Fibroblast of the aortic adventitia (primary cell): ENCODE measurements at places on chromosomes 1 and 21.

- no peak for DNase-seq
Observed at GRCh38 chr1:59605184-59605583, 209.6 kb upstream of the HOOK1 start.

DNA sequence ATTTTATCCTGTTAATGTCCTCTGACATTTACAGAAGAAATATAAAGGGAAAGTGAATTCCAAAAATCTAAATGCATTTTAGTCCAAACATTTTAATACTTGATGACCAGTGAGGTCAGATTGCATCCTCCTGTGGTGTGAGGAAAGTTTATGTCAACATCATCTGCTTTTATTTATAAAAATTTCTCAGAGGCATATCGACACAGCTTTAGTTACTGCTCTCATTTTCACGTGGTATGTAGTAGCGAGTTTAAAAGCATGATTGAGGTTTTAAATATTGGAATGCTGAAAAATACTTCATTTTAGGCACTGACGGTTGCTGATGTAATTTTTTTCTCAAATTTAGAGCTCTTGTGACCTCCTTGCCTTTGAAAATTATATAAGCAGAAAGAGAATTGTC is 234.8 kb downstream of the HMCN1 start:
- DNase-seq: peak; percentile 34

DNA sequence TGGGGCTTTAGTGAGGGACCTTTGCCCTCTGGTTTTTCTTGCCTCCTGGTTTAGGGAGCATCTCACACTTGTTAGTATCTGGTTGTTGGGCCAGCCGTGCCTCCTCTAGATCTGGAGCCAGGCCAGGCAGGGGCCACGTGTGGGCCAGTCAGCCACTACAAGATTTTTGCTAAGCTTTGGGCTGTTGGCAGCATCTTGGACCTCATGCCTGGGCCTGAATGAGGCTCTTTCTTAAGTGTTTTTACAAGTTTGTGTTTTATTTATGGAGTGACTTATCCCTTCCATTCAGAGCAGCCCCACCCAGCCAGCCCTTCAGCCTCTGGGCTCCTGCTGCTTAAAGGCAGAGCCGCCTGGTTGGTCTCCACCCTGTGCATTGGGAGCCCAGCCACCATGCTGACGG is 1.6 kb upstream of the SH3BGRL3 start:
- peak; percentile 95 for DNase-seq

DNA sequence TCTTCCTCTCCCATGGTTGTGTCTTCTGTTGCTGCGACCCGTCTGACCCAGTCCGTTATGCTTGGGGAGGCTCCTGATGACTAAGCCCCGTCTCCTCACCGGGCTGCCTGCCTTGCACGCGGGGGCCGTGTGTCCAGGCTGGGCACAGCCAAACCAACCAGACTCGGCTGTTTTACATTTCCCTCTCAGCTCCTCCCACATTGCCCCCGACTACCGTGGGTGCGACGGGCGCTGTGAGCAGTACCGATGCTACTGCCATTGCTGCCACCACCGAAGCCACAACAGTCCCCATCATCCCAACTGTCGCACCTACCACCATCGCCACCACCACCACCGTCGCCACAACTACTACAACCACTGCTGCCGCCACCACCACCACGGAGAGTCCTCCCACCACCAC is 46.0 kb upstream of the CNTN2 start:
- DNase-seq: no peak

- DNase-seq: no peak
Observed at GRCh38 chr1:167722870-167723251, 1.1 kb downstream of the MPZL1 start.

- no peak for DNase-seq
Observed at GRCh38 chr1:219401724-219402625, 210.9 kb downstream of the ZC3H11B start.

DNA sequence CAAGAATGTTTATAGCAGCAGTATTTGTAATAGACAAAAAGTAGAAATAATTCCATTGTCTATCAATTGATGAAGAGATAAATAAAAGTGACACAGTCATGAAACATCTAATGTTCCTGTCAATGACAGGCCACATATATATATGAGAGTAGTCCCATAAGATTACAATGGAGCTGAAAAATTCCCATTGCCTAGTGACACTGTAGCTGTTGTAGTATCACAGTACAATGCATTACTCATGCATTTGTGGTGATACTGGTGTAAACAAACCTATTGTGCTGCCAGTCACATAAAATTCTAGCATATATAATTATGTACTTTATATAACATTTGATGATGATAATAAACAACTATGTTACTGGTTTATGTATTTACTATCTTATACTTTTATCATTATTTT is 141.9 kb upstream of the LYPLAL1 start:
- DNase-seq: peak; percentile 14

DNA sequence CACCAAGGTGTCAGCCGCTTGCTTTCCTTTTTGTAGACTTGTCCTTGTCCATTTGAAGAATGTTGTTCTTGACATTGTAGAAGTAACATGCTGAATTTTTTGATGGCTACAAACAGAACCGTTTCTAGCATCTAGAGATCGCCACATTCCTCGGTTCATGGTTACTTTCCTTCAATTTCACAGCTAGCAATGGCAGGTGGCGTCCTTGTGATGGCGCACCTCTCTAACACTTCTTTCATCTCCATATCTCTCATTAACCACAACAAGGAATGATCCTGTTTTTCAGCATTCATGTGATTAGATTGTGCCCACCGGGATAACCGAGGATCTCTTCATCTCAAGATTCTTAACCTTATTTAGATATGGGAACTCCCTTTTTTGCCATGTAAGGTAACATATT is 2129.8 kb downstream of the NCAM2 start:
- DNase-seq: no peak

DNA sequence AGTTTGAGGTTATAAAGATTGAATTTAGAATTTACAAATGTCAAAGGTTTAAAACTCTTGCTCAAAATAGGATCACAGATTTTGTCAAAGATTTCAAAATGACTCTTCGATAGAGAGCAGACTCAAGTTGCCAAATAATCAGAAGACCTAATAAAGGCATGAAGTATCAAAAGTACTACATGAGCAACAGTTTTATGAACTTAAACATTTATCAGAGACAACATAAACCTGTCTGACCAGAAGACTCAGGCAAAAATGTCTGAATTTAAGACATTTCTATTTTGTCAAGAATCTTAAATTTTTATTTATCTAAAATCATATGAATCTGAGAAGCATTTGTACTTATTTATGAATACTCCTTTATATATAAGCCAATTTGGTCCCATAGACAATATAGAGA is 330.9 kb downstream of the PTPRU start:
- DNase-seq: no peak

DNA sequence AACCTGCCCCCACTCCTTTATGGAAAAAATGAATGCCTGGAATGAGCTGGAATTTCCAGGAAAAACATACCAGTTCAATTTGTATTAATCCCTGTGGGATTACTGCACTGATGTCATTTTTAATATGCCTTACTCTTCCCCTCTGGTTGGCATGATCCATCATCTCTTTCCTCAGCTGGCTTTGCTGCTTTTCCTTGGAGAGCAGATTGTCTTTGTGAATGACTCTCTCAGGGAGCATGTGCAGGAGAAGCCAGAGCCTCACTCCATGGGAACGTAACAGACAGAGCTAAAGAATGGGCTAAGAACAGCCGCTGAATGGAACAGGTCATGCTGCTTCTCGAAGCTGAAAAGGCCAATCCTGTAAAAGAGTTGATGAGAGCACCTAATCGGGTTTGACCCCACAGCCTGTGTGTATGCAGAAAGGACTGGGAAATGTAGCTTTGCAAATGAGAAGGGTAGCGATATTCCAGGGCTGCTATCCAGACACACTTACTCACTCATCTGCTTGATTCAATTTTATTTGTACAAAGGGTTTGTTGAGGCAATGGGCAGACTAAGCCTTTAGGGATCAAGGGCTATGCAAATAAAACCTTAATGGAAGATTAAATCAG is 20.7 kb downstream of the PHC2 start:
- DNase-seq: peak; percentile 93

GRCh38 chr1:183379951-183380350 is 38.2 kb downstream of the NMNAT2 start:
- no peak for DNase-seq

DNA sequence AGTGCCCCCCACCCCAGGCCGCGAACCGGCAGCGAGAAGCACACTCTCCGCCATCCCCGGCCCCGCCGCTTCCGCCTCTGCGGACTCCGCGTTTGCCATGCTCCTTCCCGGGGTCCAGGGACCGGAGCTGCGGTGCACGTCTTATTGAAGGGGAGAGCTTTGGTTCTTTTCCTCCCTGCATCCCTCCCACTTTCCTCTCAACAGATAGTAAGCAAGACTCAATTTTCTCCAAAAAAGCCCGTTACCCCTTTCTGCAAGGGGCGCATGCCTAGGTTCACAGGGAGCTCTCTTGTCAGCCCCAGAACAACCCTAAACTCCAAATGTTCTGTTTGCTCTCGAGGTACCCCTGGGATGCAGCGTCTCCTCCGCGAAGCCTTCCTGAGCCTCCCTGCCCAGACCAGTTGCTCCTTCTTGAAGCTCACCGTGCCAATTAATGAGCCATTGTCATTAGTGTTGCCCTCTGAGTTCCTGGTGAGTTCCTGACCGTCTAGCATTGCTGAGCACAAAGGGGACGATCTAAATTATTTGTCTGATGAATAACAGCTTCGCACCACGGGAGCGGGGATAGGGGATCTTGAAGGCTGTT is 8.1 kb downstream of the FOXD3 start:
- DNase-seq: no peak

- no peak for DNase-seq
Observed at GRCh38 chr1:61852670-61853015, 110.4 kb downstream of the PATJ start.

GRCh38 chr1:177824508-177824982 is 145.3 kb downstream of the SEC16B start:
- DNase-seq: peak; percentile 2

DNA sequence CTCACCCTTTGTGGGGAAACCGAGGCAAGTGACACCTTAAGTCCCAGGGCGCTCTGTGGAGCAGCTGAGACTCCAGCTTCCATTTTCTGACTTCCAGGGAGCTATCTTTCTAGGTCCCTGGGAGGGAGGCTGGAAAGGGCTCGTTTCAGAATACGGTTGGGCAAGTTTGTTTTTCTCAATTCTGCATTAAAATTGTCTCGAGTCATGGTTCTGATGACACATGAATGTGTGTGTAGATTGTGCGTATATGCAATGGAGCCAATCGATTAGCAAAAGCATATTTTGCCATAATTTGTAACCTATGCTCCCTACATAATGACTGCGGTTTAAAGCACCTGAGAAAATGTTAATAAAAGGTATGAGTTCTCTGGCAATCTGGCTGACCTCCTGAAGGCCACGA is 77.3 kb downstream of the SIK1 start:
- no peak for DNase-seq

DNA sequence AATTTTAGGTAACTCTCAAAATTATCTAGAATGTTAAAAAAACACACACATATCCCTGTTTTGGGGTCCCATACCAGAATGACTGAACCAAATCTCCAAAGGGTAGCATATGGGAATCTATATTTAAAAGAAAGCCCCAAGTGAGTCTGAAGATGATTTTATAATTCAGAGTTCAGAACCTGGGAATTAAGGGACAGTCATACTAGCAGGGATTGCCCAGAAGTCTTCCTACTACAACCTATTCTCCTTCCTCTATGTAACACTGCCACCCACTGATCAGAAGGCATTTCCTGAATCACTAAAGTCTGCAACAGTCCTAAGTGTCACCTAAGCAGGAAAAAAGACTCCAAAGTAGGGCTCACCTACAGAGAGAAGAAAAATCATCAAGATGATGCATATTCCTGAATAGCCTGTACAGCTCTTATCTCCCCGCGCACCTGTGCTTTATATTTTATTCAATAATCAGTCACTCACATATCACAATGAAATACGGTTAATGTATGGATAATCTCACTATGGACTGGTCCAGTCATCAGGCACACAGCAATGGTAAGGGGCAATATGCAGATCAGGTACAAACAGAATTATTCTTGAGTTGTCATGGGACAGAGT is 4.9 kb downstream of the RGS1 start:
- peak; percentile 82 for DNase-seq

- DNase-seq: no peak
Observed at GRCh38 chr1:171753685-171754352, 12.0 kb upstream of the VAMP4 start.

GRCh38 chr1:33257207-33257771 is 997 bp downstream of the ZNF362 start:
- no peak for DNase-seq

DNA sequence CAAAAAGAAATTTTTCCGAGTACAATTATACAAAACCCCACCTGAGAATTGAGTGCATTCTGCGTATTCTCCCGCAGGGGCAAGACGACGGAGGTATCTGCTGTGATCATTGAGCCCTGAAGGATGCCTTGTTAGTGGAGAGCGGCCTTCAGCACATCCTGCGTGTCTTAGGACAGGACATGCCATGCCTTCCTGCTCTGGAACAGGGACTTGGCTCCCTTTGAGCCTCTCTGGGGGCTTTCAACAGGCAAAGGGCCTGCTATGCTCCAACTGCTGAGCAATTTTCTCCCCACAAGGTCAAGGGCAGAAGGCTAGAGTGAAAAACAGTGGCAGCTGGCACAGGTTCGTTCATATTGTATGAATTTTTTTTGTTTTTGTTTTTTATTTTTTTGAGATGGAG is 52.4 kb downstream of the TOR1AIP2 start:
- no peak for DNase-seq

DNA sequence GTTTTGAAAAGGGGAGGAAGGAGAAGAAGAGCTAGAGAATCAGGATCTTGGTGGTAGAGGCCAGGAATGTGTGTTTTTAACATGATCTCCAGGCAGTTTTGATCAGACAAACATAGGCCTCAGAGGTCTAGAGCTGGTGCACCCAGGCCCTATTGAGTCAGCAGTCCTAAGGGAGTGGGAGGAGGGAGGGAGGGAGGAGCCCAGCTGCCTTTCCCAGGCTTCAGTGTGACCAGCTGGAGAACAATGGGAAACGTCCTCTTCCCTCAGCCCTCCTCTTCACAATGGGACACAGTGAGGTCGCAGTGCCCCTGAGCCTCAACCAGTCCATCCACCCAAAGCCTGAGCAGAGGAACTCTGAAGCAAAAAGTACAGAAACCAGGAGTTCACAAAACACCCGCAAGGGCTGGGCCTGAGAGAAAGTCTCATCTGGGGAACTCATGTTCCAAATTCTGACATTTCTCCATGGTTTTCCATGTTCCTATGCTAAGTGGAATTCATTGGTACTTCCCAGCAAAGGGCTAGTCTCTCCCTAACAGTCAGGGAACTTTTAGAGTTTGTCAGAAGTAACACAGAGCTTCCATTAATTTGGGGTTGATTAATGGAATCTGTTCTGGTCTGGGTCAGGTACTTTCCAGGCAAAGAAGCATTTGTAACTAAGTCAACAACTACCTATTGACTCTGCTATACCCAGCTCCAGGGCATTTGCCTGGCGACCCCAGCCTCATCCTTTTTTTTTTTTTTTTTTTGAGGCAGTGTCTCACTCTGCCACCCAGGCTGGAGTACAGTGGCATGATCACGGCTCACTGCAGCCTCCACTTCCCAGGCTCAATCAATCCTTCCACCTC is 37.5 kb downstream of the ELAPOR1 start:
- peak; percentile 78 for DNase-seq

GRCh38 chr1:228337031-228337564 is 69.5 kb downstream of the TRIM11 start:
- no peak for DNase-seq

GRCh38 chr1:41640141-41640751 is 155.8 kb upstream of the EDN2 start:
- no peak for DNase-seq
